ENCODE measurements at places on chromosomes 13 and 19.

GRCh38 chr13:27203186-27203585, 31.6 kb upstream of the USP12 start:
- DNase-seq, result no peak

- no peak for DNase-seq
These were observed 13.1 kb downstream of the LRCH1 start for GRCh38 chr13:46565808-46566750.

- DNase-seq, result no peak
These were observed 151.5 kb downstream of the ZNF737 start for GRCh38 chr19:20414120-20414519.

- no peak for DNase-seq
These were observed 24.3 kb downstream of the GNG7 start for GRCh38 chr19:2678044-2678671.

DNA sequence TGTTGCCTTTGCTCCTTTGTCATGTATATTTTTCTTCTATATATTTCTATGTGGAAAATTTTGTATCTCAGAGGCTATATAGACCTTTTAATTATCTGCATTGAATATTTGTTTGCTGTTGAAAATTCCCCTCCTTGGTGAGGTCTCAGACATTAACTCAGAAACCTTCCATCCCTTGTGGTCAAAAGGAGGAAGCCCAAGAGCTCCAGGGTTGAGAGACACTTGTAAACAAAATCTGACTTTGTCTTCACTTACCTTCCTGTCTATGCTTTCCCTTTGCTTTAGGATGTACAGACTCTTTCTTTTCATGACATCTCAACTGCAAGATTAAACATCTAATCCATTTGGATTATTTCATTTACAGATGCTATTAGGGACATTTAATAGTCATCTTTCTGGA, 157.5 kb downstream of the PCDH20 start:
- DNase-seq, result no peak

GRCh38 chr19:35870798-35871197, 2.4 kb downstream of the APLP1 start:
- no peak for DNase-seq

DNA sequence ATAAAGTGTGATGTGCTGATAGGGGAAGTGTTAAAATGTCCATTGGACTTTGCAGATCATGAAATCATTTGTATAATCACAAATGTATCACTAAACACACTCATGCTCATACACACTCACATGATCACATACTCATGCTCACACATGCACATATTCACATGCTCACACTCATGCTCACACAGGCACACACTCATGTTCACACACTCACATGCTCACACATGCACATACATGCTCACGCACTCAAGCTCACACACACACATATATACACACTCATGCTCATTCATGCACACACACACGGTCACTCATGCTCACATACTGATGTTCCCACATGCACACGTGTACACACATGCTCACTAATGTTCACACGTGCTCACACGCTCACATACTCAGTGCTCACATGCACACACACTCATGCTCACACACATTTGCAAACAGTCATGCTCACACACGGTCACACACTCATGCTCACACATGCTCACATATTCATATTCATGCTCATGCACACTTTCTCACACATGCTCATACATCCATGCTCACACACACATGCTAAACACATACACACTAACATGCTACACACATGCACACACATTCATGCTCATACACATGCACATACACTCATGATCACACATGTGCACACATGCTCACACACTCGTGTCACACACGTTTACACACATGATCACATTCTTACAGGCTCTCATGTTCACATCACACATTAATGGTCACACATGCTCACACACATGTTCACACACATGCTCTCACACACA, 116.7 kb upstream of the GJB6 start:
- no peak for DNase-seq

DNA sequence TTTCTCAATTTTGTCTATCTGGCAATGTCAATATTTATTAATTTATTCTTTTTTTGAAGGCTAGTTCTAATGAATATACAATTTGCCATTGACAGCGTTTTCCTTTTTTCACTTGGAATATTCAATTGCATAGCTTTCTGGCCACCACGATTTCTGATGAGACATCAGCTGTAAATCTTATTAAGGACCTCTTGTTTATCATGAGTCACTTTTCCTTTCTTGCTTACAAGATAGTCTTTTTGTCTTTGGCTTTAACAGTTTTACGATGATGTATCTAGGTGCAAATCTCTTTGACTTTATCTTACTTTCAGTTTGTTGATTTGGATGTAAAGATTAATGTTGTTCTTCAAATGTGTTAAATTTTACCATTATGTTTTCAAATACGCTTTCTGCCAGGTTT, 991.6 kb upstream of the SLC10A2 start:
- no peak for DNase-seq

GRCh38 chr13:40662866-40663265, 3.6 kb downstream of the FOXO1 start:
- no peak for DNase-seq

DNA sequence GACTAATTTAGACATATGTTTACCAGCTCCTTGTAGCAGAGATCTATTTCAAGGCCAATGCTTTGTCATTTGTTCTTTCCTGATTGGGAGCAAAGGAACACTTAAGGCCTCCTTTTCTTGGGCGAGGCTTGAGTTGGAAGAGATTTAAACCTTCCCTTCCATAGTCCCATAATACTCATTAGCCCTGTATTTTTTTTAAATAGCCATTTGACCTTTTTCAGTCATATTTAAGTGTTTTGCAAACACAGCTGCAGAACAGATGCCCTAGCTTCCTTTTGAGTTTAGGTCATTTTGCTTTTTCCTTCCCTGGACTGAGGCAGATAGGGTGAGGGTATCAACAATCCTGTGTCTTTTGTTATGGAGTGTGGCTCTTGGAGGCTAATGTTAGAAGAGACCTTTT, 198.3 kb downstream of the NBEA start:
- no peak for DNase-seq

DNA sequence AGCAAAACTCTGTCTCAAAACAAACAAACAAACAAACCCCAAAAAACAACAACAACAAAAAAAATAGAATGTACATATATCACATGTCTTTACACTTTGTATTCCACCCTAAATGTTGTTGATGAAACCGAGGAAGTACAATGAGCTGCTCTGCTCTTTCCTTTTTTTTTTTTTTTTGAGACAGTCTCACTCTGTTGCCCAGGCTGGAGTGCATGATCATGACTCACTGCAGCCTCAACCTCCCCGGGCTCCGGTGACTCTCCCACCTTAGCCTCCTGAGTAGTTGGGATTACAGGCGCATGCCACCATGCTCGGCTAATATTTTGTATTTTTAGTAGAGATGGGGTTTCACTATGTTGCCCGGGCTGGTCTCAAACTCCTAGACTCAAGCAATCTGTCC, 30.6 kb upstream of the LRP3 start:
- DNase-seq, result no peak

DNA sequence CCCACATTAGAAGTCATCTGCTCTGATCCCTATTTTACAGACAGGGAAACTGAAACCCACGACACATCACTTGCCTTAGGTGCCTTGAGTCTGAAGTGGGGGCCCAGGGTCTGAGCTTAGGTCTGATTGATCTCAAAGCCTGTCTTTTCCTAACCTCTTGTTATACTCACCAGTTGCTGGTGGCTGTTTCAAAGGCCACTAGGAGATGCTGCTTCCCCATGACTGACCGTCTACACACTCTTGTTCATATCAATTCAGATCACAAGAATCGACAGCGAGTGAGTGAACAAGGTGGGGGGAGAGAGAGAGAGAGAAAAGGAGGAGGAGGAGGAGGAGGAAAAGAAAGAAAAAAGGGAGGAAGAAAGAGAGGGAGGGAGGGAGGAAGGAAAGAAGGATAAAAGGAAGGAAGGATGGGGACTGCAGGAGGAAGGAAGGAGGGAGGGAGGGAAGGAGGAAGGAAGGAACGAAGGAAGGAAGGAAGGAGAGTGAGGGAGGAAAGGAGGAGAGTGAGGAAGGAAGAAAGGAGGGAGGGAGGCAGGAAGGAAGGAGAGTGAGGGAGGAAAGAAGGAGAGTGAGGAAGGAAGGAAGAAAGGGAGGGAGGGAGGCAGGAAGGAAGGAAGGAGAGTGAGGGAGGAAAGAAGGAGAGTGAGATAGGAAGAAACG, 3.3 kb downstream of the OR10H1 start:
- DNase-seq, result no peak
